Stimulated activated CD8-positive, alpha-beta memory T cell treated with anti-CD3 and anti-CD28 coated beads, Interleukin-4, amount 100 ng/mL, for 1 hour (primary cell): ENCODE measurements at places on chromosomes 5 and 9.

DNA sequence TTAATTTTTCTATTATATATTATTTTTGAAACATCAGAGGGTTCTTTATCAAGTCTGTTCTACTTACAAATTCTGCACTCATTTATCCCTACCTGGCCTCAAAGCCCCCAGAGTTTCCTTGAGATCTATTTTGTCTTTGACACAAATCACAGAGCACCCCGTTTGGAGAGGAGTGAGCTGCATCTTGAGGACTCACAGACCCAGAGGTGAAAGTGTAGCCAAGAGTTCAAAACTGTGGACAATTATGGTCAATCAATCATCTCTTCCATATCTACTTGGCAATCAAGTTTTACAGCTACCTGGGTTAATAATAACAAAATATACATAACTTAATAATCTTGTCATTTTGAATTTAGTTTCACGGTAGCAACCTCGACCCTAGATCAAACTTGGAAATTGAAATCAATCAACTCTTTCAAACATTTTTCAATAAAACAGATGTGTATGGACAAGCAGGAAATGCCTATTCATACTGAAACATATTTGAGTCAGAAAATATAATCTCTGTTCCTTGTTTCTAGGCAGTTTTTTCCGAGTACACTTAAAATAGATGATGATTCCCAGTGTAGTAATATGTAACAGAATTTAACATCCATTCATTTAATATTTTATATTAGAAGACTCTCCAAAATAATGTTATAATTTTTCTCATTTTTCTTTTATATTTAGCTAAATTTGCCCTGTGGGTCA lies 13.7 kb upstream of the SYK start:
- DNase-seq: no peak

- no peak for DNase-seq
Observed at GRCh38 chr9:23659346-23660006, 166.6 kb downstream of the ELAVL2 start.

DNA sequence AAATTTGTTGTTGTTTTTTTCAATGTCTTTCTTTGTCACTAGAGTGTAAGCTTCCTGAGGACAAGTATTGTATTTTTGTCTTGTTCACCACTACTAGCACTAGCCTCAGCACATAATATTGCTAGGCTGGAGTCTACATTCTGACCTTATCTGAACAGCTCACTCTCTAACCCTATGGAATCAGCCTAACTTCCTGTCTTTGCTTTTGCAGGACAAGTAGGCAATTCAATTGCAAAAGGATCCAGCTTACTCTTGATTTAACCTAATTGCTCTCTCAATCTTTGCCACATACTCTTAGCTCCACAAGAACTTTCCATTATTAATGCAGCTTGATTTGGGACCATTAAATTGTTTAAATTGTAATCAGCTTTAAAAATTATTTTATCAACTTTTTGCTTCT lies 308.5 kb downstream of the MAN2A1 start:
- DNase-seq: no peak

GRCh38 chr5:143233031-143233430 lies 170.5 kb downstream of the NR3C1 start:
- no peak for DNase-seq

- DNase-seq: no peak
Observed at GRCh38 chr5:23639326-23639725, 131.9 kb downstream of the PRDM9 start.

DNA sequence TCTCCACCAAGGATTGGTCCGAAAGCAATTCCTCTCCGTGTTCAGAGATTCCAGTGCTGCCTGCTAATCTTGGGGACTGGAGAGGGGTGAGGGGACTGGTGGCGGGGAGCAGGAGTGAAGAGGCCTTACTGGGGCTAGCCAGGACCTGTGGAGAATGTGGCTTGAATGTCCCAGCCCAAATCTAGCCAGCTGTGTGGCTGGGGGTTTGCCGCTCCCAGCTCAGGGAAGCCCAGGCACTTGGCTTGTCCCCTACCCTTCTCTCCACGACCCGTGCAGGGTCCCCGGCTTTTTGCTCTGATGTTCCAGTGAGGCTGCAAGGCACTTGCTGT lies 2.4 kb downstream of the N4BP3 start:
- DNase-seq: no peak

DNA sequence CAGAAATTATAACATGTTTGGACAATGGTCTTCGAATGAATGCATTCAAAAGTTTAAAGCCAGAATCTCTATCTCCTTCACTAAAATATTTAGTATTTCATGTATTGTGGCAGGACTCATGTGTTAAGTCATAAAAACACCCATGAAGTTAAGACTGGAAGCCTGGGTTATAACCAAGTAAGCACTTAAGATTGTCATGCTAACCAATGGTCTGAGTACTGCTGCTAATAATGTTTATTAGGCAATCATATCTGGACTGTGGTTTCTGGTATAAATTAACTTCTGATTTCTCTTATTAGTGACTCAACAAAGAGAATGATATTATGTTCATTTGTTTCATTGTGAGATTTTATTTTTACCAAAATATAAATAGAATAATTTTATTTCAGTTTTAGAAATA lies 297.9 kb upstream of the EDIL3 start:
- no peak for DNase-seq

DNA sequence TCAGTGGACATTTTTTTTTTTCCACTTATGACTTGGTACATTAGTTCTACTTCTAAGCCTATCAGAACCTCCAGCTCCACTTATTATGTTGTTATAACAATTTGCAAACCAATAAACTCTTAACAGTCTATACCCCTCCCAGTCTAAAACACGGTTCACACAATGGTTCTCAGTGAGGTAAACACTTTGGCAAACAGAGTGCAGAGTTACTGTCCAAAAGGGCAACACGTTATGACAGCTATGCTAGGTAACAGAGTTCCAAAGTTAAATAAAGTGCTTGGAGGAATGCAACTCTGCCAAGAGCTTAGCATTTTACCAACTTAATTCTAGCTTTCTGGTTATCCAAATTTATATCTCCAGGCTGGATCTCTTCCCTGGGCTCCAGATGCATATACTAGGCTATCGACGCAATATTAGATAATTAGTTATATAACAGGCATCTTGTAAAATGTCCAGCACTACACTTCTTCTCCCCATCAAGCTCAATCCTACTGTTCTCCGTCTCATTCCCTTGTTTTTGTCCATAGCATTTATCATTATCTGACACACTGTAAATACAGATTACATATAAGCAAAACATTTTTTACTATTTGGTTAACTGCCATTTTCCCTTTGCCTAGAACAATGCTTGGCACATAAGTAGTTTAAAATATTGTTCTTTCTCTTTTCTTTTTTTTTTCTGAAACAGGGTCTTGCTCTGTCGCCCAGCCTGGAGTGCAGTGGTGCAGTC lies 14.3 kb downstream of the FNBP1 start:
- DNase-seq: no peak

- no peak for DNase-seq
Observed at GRCh38 chr5:6783787-6784186, 70.6 kb downstream of the TENT4A start.

- no peak for DNase-seq
Observed at GRCh38 chr9:102405218-102405867, 589.8 kb upstream of the CYLC2 start.

DNA sequence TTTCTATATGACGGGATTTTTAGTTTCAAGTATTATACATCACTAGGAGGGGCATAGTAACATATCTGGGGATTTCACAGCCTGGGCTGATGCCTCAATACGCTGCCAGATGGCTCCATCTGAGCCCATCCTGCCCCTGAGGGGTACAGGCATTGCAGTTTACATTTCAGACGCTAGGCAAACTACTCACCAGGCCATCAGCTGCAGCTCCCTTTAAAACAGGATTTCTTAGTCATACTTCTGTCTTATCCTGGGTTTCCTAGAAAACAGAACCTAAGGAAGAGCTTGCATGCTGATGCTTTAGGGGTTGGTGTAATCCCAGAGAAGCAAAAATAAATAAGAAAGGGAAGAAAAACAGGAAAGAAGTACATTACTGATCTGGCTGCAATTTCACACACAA lies 372.8 kb upstream of the PIK3R1 start:
- DNase-seq: no peak

GRCh38 chr9:131598121-131598520 lies 52.8 kb downstream of the PRRT1B start:
- DNase-seq: no peak

DNA sequence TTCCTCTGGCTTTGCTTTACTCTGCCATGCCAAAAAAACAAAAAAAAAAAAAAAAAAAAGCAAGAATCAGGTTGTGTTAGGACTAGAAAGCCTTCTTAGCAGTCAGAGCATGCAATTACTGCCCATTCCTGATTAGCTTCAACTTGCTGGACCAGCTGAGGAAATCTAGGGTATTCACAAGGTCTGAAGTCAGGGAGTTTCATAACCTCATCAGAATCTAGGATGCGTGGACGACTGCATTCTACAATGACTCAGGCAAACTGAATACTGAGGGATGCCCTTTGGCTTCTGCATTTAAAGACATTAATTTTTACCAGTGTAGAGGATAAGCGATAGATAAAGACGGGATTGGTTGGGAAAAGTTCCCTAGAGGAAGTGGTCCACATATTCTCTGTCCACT lies 39.2 kb upstream of the SHOC1 start:
- no peak for DNase-seq

DNA sequence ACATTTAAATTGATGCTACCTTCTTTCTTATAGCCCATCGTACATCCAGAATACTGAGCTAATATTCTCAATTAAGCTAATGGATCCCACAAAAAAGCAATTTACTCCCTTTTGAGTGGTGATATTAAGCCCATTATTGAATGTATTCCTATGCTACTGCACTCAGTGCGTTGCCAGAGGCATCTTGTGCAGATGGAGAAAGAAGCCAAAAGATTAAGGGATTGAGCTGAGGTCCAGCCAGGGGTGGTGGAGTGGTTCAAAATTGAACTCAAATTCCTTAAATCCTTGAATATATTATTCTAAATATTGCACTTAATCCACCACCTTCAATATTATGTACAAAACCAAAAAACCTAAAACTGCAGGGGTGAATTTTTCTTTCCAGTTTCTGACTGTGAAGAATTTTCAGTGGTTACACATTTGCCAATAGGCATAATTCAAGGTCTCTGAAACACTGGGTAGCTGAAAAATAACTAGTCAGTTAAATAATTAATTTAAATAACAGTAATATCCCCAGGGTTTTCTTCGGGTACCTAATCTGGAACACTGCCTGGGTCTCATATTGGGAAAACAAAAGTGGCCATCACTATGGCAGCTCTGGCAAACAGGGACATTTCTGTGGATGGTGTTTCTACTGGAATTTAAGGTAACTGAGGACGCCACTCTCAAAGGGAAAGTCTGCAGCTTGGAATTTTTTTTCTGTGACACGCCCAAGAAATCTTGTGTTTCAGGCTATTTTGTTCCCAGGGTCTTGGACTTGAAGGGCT lies 6.2 kb upstream of the LIFR start:
- no peak for DNase-seq

DNA sequence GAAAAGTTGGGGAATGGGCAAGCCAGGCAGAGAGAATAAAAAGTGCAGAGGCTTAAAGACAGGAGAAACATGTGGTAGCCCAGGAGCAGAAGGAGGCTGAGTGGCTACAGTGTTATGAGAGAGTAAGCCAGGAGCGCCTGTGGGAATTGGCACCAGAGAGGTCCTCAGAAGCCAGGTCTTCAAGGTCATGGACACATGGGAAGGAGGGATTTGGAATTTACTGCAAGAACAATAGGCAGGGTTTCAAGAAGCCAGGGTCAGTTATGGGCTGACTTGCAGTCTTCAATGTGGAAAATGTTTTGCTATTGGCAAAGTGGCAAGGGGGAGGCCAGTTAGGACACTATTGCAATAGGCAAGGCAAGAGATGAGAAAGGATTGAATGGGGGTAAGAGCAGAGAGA lies 29.3 kb downstream of the ERAP1 start:
- no peak for DNase-seq

DNA sequence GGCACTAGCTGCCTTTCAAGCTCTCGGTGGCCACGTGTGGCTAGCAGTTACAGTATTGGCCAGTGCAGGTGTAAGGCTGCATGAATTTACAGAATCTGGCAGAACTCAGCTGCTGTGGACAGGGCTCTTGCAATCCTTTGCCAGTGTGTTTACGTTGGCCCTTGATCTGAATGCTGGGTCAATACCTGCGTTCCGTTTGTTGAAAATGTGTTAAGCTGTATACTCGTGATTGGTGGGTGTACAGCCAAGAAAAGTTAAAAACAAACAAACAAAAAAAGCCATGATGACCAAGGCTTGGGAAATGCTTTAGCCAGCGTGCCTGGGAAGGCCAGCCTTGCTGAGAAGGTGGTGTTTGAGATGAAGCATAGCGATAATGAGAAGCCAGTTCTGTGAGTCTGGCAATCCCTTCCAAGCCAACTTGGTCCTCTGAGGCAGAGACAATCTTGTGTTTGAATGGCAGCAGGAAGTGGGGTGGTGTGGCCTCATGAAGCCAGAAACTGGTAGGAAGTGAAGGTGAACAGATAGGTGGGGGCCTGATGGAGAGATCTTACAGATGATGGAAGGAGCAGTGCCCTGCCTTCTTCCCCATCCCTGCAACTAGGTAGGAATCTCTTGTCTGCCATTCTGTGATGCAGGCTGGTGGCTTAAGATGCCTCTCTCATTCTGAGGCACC lies 820 bp upstream of the CFAP90 start:
- no peak for DNase-seq

DNA sequence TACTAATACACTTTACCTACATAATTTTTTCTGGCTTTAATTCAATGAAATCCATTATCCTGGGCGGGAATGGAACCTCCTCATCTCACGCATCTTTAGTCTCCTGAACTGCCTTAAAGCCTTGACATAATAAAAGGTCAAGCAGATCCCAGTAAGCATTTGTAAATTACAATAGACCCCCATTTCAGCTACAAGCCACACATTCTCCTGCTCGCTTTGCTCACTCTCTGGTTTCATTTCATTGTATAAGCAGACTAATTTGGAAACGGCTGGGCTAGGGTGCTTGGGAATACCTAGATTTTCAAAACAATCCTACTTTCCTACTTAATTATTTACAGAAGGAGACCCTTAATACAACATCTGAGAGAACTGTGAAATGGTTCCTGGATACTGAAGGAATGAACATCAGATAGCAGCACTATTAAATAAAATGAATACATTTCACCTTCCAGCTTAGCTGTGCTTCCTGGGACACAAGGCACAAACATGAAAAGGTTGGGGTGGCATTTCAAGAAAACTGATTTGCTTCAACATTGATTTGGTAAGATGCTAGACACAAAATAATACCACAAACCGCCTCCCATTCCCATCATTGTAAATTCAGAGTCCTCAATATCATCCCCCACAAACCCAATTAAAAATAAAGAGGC lies 1.5 kb downstream of the JAKMIP2 start:
- DNase-seq: no peak

DNA sequence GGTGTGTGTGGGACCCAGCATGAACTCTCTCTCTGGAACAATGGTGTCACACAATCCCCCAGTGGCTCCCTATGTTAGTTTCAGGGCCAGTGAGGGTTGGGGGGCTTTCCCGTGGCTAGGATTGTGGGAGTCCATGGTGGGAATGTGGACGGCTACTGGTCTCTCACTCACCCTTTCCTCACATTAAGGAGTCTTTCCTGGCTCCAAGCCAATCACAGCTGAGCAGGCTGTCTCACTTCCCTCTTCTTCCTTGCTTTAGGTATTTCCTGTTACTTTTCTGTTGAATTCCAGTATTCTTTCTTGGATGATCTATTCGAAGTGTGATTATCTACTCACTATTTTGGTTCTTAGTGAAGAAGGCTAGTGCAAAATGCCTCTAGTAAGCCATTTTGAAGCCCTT lies 324.4 kb upstream of the MPDZ start:
- DNase-seq: no peak
